Hypothalamus (tissue), 51 donors: ENCODE measurements at places on chromosomes 1 and 21.

- no peak for DNase-seq
Observed at GRCh38 chr1:154844297-154844681, 25.8 kb downstream of the KCNN3 start.

DNA sequence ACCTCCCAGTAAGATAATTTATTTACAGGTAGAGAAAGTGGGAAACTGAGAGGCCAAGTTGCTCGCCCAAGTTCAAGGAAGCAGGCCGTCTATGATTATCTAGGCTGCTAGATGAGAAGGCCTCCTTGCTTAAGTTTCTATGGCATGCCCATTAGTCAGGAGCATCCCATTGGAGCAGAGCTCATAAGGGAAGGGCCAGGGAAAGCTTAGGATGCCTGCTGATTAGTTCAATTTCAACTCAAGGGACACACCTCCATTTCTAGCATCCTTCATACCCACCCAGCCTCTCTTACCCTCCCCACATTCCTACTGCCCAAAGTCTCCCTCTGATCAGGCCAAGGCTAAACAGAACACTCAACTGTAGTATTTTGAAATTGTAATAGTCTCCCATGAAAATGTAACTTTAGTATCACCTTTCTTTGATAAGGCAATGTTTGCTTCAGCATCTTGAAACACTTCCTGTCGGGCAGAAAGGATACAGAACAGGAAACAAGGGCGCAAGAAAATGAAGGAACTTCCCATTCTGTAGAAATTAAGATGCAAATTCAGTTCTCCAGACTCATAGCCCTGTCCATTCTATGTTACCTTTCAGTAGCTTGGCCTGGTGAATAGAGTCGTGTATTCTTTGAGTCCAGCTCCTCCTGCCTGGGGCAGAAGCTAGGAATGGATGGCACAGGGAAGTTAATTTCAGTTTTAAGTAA lies 46.3 kb upstream of the TARBP1 start:
- DNase-seq = no peak

DNA sequence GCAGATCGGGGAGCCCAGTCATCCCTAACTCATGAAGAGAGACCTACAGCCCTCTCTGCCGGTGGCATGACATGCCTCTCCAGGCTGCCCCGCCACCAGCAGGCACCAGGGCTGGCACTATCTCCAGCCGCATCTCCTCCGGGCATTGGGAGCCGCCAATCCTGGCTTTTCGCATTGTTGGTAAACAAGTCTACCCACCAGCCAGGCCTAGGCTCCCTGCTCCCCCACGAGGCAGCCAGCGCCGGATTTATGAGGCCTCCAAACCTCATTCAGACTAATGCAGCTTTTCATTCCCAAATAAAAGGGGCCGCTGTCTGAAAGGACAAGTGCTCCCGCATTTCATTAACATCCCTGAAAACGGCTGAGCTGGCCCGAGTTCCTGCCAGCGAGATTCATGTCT lies 3.4 kb upstream of the GRIK3 start:
- peak; percentile 40 for DNase-seq

DNA sequence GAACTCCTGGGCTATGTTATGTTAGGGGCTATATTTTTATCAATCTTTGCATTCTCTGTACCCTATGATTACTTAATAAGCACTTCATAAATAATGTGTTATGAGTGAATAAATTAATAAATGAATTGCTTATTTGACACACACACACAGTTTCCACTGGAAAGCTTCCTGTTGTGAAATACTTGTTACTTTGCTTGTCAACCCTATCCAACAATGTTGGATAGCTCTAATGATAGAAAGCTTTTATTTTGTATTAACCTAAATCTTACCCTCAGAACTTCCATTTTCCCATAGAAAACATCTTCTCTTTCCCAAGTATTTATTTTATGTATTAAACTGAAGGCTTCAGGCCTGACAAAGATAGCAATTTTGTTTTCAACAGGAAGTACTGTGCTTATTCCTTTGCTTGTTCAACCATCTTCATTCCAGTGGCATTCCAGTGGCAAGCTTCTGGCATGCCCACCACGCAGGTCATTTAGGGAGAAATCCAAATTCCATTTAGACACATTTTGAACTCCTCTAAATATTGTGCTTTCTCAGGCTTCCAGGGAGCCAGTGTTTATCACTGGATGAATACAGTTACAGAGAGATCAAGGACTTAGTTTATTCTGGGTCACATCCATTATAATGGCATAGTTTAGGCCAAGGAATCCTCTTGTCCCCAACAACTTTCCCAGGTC lies 134.4 kb downstream of the TGFB2 start:
- DNase-seq = no peak

DNA sequence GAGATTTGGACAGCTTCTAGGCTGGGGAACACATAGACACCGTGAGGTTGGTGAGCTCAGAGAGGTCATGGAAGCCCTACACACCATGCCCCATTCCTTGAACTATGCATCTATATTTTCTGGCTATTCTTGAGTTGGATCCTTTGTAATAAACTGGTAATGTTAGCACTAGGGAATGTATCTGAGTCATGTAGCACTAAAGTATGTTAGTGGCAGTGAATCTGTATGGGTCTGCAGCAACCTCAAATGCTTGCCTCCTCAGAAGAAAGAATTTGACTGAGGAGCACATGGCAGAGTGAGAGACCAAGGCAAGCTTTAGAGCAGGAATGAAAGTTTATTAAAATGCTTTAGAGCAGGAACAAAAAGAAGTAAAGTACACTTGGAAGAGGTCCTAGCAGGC lies 43.7 kb upstream of the LRRC7 start:
- no peak for DNase-seq

GRCh38 chr1:43134068-43134467 lies 38.0 kb downstream of the EBNA1BP2 start:
- no peak for DNase-seq

DNA sequence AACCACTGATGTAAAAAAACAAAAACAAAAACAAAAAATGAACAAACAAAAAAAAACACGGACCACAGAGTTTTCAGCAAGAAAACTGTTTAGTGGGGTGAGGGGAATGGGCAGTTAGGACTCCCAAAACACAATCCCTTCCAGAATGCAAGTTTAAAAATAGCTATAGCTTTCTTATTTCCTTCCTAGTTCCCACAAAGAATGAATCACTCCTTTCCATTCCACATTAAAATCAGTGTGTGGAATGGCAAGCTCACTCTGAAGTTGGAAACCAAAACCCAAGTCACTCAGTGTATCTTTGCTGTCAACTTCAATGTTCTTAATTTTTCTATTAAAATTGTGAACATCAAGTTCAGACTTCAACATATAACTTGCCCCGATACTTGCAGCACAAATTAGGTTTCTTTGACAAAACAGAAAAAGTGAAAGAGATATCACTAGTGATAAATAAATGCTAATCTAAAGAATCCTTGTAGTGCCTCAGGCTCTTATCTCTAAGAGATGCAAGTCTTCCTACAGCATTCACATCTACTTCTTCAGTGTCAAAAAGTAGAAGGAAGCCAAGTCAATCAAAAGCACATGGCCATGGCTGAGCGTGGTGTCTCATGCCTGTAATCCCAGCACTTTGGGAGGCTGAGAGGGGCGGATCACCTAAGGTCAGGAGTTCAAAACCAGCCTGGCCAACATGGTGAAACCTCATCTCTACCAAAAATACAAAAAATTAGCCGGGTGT lies 45.5 kb downstream of the TOR3A start:
- DNase-seq = no peak

DNA sequence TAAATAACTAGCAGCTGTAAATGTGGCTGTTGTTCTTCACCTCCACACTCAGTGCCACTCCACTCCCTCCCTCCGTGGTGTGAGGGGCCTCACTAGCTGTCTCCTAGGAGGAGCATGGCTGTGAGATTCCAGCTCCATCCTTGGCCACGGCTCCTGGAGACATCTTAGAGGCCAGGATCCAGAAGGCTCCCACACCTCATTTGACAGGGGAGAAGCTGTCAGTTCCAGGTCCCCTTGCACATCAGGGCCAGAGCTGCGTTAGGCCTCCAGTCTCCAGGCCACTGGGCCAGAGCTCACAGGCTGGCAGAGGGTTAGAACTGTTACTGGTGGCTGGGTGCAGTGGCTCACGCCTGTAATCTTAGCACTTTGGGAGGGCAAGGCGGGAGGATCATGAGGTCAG lies 15.0 kb downstream of the PCSK9 start:
- no peak for DNase-seq

GRCh38 chr1:89779151-89779940 lies 41.5 kb upstream of the LRRC8D start:
- no peak for DNase-seq

DNA sequence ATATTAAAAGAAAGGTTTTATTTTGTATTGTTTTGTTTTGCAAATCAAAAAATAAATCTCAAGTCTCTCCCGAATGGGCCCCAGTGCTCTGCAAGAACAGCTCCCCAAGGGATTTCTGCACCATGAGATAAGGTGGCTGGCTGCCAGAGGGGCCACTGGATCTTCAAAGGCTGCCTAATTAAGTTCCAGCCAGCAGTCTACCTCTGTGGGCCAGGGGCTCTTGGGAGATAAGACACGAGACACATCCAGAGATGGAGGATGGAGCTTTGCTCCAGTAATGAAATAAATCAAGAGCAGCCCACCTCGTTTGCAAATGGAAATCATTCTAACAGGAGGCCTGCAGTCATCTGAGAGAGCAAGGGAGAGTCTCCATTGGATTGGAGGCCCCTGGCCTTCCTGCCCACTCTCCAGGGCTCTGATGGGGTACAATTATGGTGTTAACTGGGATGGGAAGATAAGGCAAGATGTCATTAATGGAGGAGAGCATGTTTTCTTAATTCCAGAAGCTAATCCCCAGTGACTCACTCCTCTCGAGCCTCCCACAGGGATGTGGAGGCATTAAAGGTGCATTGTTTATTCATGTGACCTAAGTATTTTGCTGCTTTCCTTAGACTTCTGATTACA lies 155.2 kb upstream of the KAZN start:
- no peak for DNase-seq

- no peak for DNase-seq
Observed at GRCh38 chr21:36113647-36114428, 21.0 kb upstream of the CBR3 start.

- DNase-seq = no peak
Observed at GRCh38 chr1:50080904-50081586, 27.7 kb upstream of the ELAVL4 start.

GRCh38 chr1:157104598-157105293 lies 5.1 kb upstream of the ETV3L start:
- DNase-seq = no peak

DNA sequence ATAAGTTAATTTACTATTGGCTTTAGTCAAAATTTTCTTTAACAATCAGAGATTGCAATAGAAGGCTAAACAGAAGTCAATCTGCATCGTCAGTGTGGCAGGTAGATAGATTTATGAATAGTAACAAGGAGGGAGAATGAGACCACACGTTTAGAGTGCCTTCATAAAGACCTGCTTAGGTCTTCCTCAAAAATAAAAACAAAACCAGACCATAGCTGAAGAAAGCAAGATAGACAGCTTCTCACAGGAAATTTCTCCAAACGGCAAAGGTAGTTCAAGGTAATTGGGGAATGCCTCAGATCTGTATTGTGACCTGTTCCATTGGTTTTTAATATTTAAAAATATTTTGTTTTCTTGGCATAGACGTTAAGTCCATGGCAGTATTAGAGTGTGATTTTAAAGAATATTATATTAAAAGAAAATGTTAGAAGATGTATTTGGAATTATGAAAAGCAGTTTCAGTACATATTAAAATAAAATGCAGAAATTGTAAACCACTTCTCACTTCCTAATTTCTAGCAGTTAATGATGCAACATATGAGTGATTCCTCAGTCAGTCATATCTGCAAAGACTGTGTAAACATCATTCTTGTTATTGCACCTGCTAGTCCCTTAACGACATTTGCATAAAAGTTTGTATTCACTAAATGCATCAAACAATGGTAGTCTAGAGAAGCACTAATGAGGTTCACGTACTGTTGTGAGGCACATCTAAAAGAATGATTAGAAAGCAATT lies 278.0 kb downstream of the HLX start:
- no peak for DNase-seq

DNA sequence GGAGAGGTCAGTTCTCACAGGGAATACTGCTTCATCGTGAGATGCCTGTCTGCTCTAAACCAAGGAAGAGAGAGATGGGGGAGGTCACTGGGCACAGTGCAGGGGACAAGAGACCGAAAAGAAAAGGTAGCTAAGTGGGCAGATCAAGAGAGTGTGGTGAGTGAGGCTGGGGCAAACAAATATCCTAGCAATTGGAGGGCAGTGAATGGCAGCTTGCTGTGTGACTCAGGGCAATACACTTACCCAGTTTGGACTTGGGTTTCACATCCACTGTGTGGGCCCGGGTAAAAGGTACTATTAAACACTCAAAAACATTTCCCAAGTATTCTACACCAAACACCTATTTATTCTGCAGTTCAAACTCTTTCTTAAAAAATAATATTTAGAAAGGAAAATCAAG lies 10.2 kb downstream of the PLXNA2 start:
- no peak for DNase-seq

GRCh38 chr1:178189814-178190213 lies 95.9 kb downstream of the RASAL2 start:
- no peak for DNase-seq

DNA sequence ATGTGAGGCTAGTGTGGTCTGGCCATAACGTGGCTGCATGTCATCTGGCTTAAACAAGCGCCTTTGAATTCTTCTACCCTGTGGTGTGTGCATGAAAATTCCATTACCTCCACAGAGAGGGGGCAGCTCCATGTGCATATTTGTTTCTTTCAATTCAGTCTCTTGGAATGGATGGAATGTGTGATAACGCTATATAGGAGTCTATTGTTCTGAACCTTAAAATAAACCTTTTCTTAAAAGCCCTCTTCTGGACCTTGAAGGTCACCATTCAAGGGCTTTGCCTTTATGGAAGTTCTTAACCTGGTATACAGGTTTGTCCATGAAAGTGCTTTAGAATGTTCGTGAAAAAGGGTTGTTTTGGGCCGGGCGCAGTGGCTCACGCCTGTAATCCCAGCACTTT lies 118.2 kb upstream of the ADGRL2 start:
- no peak for DNase-seq

- DNase-seq = no peak
Observed at GRCh38 chr21:25360593-25360992, 246.7 kb downstream of the MRPL39 start.

DNA sequence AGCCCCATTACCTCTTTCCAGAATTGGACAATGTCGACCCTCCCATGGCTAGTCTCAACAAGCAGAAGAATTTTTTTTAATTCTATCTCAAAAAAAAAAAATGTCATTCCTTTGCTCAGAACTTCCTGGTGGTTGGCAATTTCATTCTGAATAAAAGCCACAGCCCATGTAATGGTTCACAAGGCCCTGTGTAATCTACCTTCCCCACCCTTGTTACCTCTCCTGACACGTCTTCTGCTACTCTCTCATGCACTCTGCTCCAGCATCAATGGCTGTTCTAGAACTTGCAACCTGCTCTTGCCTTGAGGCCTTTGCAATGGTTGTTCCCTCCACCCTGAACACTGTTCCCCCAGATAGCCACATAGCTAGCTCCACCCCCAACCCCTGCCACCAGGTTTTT lies 25.4 kb downstream of the NUAK2 start:
- DNase-seq = no peak

- no peak for DNase-seq
Observed at GRCh38 chr1:224747578-224747977, 131.5 kb downstream of the CNIH3 start.
